ENCODE measurements at places on chromosomes 16 and 17. TPM values are rescaled to one million over a fixed set of nuclear protein-coding genes. Genes with fewer than 3 reads are reported as not detected.

DNA sequence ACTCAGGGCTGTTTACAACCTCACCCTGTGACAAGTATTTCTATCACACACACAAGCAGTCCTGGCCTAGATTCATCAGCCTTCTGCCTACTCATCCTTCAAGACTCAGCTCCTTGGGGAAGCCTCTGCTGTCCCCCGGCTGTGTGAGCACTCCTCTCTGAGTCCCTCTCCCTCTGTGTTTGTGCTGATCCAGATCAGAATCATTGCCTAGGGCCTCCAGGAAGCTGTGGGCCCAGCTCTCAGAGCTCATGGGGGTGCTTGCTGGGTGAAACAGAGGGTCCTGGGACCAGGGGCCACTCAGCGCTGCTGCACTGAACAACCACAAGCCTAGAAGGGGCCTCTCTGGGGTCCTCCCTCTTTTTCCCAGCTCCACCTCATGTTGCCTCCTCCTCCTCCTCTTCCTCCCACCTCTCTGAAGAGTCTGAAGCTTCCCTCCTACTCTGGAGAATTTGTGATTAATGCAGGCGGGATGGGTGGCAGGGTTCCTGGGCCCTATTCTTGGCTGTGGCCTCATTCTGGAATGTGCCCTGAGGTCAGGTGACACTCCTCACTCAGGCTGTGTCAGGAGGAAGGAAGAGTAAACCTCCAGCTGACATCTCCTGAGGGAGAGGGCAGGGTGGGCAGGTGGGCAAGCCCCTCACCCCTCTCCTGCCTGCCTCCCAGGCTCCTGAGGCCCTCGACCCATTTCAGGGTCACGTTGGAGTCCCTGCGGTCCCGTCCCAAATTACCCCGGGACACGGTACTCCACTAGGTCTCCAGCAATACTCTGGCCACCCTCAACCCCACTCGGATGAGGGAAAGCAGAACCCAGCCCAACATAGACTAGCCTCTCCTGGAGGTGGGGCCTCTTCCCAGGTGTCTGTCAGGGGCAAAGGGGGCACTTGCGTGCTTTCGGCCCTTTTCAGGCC is 10.1 kb downstream of the WFIKKN2 start:
- no peaks in the 10 kb centered on the region for H3K4me1 ChIP-seq
- no peaks in the 10 kb centered on the region for H3K36me3 ChIP-seq
- H3K27ac ChIP-seq, result no peak overlapping the region
- H3K27me3 ChIP-seq, result no peaks in the 10 kb centered on the region
- no peak for DNase-seq

- no peaks in the 10 kb centered on the region for H3K36me3 ChIP-seq
- no peaks in the 10 kb centered on the region for H3K27me3 ChIP-seq
- no peak overlapping the region for H3K4me3 ChIP-seq
- no peaks in the 10 kb centered on the region for H3K4me1 ChIP-seq
- DNase-seq, result no peak
- no peak overlapping the region for H3K27ac ChIP-seq
Measured at GRCh38 chr16:88500255-88500661, 47.2 kb downstream of the ZFPM1 start.

DNA sequence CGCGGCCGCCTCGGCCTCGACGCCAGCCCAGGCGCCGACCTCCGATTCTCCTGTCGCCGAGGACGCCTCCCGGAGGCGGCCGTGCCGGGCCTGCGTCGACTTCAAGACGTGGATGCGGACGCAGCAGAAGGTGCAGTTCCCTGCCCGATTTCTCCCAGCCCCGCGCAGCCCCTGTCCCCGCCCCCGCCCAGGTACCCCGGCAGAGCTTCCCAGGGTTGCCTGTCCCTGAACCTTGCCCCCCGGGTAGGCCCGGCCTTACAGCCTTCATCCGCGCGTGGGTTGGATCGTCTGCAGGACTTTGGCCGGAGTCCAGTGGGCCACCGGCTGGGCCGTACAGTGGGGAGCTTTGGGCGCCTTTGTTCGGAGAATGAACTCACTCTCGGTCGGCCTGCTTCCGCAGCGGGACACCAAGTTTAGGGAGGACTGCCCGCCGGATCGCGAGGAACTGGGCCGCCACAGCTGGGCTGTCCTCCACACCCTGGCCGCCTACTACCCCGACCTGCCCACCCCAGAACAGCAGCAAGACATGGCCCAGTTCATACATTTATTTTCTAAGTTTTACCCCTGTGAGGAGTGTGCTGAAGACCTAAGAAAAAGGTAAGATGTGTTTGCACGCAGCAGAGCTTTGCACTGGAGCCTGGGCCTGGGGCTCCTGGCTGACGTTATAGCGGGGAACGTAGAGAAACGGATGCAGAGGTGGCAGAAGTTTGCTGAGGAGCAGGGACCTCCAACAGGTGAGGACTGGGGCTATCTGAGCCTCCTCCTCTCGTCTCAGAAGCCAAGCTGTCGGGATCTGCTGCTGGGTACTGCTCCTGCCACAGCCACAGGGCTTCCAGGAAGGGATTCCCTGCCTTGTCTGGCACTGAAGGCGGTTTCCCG is 593 bp downstream of the GFER start:
- H3K4me1 ChIP-seq, result peaks cover 30% of the 10 kb centered on the region
- H3K4me3 ChIP-seq, result peak overlapping the region; percentile 79
- peak; percentile 37 for DNase-seq
- H3K27me3 ChIP-seq, result no peaks in the 10 kb centered on the region
- H3K27ac ChIP-seq, result peak overlapping the region; percentile 47
- peaks cover 3% of the 10 kb centered on the region for H3K36me3 ChIP-seq

CES1 gene
- not detected for total RNA-seq

NKD1 gene
- 0.02 TPM for total RNA-seq

ZNF213 gene
- 3.0 TPM for total RNA-seq

HOXB9 gene
- 4.0 TPM for total RNA-seq

DNA sequence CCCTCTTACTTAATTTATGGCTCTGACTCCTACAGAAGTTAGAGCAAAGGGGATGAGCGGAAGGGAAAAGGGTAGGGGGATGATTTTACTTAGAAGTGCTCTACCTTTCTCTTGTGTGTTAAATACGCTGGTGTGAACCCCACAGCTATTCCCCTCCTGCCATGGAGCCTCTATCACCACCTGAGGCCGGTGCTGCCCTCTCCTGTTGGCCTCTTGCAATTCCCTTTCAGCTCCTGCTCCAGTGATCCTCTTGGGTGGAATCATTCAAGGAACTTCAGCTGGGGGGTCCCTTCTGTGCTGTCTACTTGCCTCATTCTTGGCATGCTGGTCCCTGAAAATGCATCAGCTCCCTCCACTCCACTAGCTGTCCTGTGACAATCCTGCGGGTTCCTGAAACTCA is 41.8 kb upstream of the CDH8 start:
- H3K36me3 ChIP-seq, result no peaks in the 10 kb centered on the region
- peak; percentile 52 for DNase-seq
- H3K4me1 ChIP-seq, result no peaks in the 10 kb centered on the region
- no peaks in the 10 kb centered on the region for H3K27me3 ChIP-seq

CPNE7 gene
- total RNA-seq, result not detected

- H3K27ac ChIP-seq, result no peak overlapping the region
- H3K27me3 ChIP-seq, result no peaks in the 10 kb centered on the region
- H3K36me3 ChIP-seq, result no peaks in the 10 kb centered on the region
- no peak for DNase-seq
- H3K4me3 ChIP-seq, result no peak overlapping the region
Measured at GRCh38 chr16:72162105-72162692, 9.8 kb downstream of the PMFBP1 start.

DNA sequence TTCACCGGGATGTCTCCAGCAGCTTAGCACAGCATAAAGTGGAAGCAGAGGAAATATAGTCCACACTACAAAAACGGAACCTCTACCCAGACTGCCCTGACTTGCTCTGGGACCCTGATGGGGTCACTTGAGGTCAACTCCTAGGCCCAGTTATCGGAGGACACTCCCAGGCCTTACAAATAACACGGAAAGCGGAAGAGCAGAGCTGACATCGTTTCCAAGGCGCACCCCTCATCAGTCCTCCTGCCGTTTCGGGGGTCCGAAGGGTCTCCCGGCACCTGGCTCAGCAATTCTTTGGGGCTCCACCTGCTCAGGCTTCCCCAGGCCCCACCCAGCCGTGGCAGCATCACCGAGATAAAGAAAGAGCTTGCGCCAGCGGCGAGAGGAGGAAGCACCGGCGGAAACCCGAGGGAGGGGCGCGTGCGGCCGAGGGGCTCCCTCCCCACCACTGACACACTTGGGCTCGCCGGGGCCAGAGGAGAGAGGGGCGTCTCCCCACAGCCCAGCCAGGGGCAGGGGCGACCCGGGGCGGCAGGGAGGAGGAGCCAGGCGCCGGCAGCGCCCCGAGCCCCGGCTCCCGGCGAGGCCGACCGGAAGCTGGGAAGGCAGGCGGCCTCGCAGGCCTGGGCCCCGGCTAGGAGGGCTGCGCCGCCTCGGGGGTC is 727 bp downstream of the CORO7 start:
- H3K4me3 ChIP-seq, result peak overlapping the region; percentile 90
- peak; percentile 31 for DNase-seq
- H3K4me1 ChIP-seq, result peaks cover 39% of the 10 kb centered on the region
- no peaks in the 10 kb centered on the region for H3K27me3 ChIP-seq
- no peaks in the 10 kb centered on the region for H3K36me3 ChIP-seq

All from SJCRH30 (cell line).